ENCODE measurements at places on chromosomes 16 and 17.

DNA sequence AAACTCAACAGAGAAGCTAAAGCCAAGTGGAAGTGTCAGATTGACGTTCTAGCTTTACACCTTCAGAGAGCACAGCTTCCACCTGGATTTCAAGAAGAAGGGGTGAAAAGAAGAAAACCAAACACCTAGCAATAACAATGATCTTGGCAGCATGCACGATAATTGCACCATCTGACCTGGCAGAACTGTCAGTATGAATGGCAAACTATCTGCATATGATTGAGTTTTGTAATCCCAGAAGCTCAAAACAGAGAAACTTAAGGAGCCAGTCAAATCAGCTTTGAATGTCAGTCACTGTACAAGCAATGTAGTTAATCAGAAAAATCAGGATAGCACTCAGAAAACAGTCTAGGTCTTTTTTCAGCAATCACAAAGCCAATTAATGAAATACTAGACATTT, 427.1 kb downstream of the ZFHX3 start:
- DNase-seq = no peak

GRCh38 chr16:10196999-10197398, 14.8 kb upstream of the GRIN2A start:
- DNase-seq = no peak

DNA sequence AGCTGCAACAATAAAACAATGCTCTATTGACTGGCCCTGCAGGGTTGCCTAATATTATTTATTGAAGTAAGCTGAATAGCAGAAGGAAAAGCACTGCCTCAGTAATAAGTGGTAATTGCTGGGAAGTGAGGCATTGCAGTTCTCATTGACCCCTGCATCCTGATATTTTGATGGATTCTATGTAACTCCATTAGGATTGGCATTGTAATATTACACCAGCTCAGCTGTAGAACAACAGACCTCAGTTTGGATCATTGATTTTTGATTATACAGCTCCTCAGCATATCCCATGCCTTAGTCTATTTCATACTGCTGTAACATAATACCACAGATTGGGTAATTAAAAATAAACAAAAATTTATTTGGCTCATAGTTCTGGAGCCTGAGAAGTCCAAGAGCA, 650.6 kb upstream of the SALL1 start:
- DNase-seq = no peak

- no peak for DNase-seq
These were observed 13.3 kb upstream of the CNEP1R1 start for GRCh38 chr16:50011707-50012106.

- DNase-seq = no peak
These were observed 21.6 kb upstream of the ENDOV start for GRCh38 chr17:80393241-80393890.

GRCh38 chr17:61484174-61484573, 32.0 kb downstream of the TBX4 start:
- DNase-seq = no peak

DNA sequence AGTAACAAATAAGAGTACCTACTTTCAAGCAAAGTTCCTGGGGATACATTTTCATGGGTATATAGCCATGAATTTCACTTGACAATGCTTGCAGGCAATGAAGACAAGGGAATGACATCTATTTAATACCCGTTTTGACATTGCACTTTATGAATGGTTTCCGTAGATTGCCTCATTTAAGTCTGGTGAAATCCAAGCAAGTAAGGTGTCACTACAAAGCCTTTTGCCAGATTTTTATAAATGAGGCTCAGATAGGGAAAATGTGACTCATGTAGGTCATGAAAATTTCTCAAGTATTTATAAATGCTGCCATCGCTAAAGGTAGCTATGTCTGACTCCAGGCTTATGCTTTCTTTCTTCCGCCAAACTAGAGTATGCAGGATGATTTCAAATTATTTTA, 644.3 kb downstream of the CDH8 start:
- no peak for DNase-seq

GRCh38 chr17:47862621-47863440, 11.9 kb upstream of the SP6 start:
- DNase-seq = no peak

GRCh38 chr16:75710344-75710743, 9.1 kb upstream of the DUXB start:
- DNase-seq = no peak
